ENCODE measurements at places on chromosomes 7 and 10. TPM values are rescaled to one million over a fixed set of nuclear protein-coding genes. Genes with fewer than 3 reads are reported as not detected.

Gene SKIDA1
- total RNA-seq: 0.08 TPM

Gene COL26A1
- not detected for total RNA-seq

Gene SSC4D
- not detected for total RNA-seq

Gene STK17A
- 203 TPM for total RNA-seq

Gene HOXA5
- not detected for total RNA-seq

Gene ACTR3C
- total RNA-seq: 9.8 TPM

- DNase-seq: no peak
These were observed 74.2 kb downstream of the ZRANB1 start for GRCh38 chr10:125016123-125016522.

DNA sequence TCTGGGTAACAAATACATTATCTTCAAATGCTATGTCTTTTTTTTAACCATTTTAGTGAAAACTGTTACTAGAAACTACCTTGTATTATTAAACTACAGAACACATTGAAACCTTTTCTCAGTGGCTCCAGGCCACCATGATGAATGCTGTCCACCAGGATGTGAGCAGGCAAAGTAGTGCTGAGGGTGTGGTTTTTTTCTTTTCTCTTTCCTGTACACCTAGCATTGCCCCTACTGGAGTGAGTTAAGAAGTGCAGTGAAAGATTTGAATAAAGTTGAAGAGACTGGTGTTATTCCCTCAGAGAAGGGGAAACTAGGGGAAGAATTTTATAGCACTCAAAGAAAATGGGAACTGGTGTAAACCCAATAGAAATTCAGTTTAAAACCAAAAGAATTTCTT lies 120.0 kb upstream of the SAMD8 start:
- DNase-seq: no peak

GRCh38 chr10:98457721-98458120 lies 11.0 kb upstream of the HPS1 start:
- DNase-seq: no peak

GRCh38 chr7:2878306-2878705 lies 34.2 kb upstream of the GNA12 start:
- DNase-seq: no peak
